ENCODE measurements at places on chromosomes 12 and 14. TPM values are rescaled to one million over a fixed set of nuclear protein-coding genes. Genes with fewer than 3 reads are reported as not detected.

DNA sequence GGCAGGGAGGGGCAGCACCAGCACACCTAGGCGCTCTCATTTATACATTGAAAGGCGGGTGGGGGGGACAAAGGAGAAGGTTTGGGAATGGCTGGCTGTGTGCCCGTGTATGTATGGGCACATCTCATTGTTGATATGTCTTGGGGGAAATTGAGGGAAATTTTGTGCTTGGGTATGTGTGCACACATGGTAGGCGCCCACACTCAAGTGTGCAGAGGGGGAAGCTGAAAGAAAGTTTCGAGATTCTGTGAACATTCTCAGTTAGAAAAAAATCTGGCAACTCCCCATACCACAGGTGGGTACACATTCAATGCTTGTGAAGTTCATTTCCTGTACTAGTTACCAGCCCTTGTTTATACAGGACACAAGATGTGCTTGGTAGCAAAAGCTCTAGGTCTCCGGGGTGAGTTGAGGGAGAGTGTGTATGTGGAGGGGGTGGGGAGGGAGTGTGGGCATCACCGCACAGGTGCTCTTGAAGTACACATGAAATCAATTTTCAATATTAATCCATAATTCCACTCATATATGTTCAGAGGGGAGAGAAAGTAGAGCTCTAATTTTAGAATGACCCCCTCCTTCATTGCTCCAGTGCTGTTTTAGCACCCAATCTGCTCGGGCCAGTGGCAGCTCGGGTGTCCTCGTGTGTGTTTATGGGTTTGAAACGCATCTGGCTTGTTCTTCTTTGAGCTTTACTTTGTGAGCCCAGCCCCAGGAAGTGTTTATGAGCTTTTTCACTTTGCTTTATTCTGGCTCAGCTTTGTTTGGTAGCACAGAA lies 286.0 kb downstream of the ZFP36L1 start:
- H3K4me1 ChIP-seq = peaks cover 15% of the 10 kb centered on the region
- H3K27ac ChIP-seq = no peak overlapping the region
- DNase-seq = no peak
- H3K27me3 ChIP-seq = no peaks in the 10 kb centered on the region
- no peaks in the 10 kb centered on the region for H3K36me3 ChIP-seq

GRCh38 chr14:36094963-36095362 lies 81.6 kb downstream of the PTCSC3 start:
- DNase-seq = no peak
- H3K27ac ChIP-seq = no peak overlapping the region
- no peak overlapping the region for H3K4me3 ChIP-seq
- H3K4me1 ChIP-seq = no peaks in the 10 kb centered on the region
- H3K27me3 ChIP-seq = no peaks in the 10 kb centered on the region

The RBM19 gene
- 25.9 TPM for total RNA-seq

GRCh38 chr12:122614839-122615238 lies 87.8 kb downstream of the KNTC1 start:
- no peaks in the 10 kb centered on the region for H3K36me3 ChIP-seq
- no peak overlapping the region for H3K4me3 ChIP-seq

Data from gastrocnemius medialis (tissue), 4 donors.